Esophagus squamous epithelium (tissue), 5 donors: ENCODE measurements at places on chromosomes 11 and 22.

GRCh38 chr11:63511048-63511748 lies 5.3 kb downstream of the LGALS12 start:
- no peak for DNase-seq

- no peak for DNase-seq
Observed at GRCh38 chr11:62204430-62204829, 4.0 kb upstream of the SCGB2A1 start.

DNA sequence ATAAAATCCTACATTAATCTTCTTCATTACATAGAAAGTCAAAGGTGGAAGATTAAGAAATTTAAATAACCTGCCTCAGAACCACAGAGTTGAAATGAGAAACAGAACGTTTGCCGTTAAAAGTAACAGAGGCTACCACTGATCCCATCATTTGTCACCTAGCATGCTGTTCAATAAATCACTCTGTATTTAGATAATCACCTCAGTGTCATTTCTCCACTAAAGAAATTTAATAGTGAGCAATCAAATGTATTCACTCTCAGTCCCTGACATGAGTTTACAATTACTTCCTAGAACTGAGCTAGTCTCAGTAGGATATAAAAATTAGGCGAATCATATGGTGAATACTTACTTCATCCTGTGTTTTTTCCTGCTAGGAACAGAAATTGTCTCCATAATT lies 169.6 kb downstream of the MSANTD4 start:
- DNase-seq = no peak

- no peak for DNase-seq
Observed at GRCh38 chr11:112453601-112454577, 193.2 kb upstream of the PLET1 start.

DNA sequence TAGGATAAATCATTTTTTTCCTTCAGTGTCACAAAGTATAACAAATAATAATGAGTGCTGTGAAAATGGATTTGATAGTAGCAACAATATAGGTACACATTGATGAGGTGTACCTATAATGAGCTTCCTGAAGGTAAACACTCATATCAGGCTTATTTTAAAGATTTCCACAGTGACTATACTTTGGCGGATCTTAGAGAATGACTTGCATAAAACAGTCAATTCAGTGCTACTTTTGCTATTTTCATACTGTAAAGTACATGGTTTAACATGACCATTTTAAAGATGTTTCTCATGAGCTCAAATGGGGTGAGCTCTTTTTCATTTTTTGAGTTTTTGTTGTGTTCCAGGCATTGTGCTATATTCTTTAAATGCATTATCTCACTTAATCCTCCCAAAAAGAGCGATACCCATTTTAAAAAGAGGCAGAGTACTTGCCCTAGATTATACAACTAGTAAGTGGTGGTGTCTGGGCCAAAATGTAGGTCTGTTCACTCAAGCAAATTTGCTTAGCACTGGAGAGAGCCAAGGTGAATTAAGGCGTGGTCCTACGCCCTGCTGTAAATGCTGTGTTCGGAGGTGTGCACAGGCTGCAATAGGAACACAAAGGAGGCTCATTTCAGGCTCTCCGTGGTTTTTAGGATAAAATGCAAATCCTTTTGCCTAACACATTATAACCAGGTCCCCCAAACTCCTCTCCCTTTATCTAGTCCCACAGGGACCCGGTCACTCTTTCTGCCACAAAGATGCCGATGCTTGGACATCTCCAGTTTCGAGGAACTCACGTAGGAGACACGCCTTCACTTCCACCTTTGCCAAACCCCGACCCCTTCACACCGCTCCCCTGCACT lies 617 bp upstream of the ALKBH3 start:
- DNase-seq = no peak

DNA sequence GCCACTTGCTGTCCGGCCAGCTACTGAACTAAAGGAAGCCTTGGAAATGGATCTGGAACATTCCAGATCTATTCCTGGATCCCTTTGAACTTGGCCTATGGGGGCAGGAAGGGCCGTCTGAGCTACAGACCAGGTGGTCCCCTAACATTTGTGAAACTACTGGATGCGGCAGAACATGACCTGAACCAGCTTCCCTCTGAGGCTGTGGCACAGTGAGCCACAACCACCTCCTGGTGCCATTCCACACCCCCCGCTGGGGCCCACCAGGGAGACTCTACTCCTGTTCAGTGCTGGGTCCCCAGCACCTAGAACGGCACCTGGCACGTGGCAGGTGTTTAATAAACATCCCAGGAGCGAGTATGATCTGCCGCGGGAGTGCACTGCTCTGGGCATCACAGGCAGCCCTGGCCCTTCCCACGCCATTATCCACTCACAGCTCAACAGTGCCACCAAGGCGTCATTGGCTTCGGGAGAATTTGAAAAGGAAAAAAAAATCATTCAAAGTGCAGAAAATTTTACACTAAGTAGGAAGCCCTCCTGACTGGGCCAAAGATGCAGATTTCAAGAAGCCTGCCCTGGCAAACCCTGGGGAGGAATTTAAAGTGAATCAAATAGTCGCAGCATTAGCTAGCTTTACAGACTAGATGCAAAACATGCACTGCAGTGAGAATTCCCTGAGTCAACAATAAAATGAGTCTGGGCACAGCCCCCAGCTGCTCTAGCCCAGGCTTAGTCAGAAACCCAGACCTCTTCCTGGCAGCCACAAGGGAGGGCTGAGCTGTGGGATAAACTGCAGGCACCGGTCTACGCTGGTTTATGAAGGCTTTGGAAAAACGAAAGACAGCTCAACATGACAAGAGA lies 14.3 kb upstream of the EFCAB6 start:
- DNase-seq = no peak

GRCh38 chr11:116421529-116422185 lies 351.1 kb downstream of the BUD13 start:
- DNase-seq = no peak

GRCh38 chr11:12775955-12776354 lies 101.7 kb downstream of the TEAD1 start:
- DNase-seq = no peak

GRCh38 chr22:35592418-35592967 lies 24.6 kb downstream of the MB start:
- DNase-seq = no peak

DNA sequence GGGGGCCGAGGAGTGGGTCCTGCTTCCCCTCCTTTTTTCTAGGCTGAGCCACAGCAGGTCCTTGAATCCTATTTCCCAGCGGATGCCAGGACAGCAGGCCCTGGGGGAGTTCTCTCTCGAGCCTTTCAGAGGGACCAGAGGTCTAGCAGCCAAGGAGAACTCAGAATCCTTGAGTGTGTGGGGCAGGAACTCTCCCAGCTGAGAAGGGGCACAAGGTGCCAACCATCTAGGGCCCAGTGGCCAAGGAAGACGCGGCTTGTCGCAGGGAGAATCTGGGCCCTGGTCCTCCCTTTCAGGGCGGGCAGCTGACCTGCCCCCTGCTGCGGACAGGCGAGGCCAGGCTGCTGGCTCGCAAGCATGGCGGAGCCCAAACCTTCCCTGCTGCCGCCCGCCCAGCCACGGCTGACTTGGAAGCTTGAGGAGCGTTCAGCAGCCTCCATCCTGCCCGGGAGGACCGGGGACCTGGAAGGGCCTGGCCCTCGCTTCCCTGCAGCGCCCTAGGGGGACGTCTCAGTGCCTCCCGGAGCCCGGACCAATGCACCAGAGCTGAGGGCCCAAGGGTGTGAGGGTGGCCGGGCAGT lies 972 bp upstream of the TSSC4 start:
- no peak for DNase-seq

DNA sequence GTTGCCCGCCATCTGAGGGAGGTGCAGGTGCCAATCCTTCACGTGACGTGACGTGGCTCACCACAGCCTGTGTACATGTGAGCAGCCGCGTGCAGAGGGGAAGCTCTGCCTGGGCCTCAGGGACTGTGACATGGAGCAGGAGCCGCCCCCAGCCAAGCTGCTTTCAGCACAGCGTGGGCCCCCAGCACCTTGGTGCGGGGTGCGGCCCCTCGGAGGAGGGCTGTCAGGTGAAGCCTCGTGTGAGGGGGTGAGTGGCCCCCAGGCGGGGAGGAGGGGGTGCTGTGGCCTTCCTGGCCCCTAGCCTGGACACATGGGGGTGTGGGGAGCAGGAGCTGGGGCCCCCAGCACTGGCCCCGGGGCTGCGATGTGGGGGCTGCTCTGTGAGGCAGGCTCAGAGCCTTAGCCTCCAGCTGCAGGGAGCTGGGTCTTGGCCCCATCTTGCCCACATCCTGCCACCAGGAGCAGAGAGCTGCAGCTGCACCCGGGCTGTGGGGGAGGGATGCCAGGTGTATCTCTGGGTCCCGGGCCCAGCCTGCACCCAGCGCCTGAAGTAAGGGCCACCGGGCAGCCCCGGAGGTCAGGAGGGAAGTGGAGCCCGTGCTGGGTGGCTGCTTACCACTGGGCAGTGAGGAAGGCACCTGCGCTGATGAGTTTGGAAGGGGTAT lies at the start of gene ADORA2A:
TSS of gene ADORA2A (plus strand) at position 100 of the 665 bp plus-strand sequence. CDS start 5,806 bp downstream, outside the sequence.
- peak; percentile 54 for DNase-seq

DNA sequence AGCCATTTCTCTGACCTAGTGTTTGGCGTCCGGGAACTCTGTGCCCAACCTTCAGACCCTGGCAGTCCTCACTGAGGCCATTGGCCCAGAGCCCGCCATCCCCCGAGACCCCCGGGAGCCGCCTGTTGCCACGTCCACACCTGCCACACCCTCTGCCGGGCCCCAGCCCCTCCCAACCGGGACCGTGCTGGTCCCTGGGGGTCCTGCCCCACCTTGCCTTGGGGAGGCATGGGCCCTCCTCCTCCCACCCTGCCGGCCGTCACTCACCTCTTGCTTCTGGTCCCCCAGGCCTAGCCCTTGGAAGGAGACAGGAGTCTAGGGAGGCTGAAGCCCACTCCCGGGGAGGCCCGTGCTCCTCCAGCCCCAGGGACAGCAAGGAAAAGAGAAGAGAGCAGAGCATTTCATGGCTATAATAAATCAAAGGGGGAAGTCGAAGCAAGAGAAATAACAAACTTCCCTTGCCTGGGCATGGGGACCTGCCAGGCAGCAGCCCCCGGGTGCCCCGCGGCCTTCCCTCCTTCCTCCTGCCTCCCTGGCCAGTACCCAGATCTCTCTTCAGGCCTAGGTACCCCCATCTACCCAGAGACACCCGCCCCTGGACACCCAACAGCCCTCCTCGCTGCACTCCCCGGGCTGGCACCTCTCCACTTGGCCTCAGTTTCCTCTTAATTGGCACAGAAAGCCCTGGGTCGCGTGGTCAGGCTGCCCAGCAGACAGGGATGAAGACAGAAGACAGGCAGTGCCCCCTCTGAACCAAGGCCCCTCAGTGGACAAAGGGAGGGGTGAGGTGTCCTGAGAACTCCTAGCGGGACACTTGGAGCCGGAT lies 13.0 kb upstream of the SLC39A13 start:
- no peak for DNase-seq

DNA sequence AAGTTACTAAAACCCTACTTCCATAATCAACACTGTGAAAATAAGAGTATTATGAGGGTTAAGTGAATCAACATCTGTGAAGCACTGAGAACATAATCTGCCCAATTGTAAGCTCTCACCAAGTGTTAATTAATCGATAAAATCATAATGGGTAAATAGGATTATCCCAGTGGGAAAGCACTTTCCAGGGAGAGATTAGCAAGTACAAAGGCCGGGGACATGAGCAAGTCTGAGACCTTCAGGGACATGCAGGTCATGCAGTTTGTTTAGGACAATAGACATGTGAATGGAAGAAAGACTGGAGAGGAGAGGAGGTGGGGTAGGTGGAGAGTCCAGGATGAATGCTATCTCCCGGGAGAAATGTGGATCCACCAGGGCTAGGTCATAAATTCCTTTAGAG lies 57.8 kb upstream of the FIBIN start:
- no peak for DNase-seq

- DNase-seq = no peak
Observed at GRCh38 chr11:86162239-86162638, 82.3 kb upstream of the EED start.

GRCh38 chr11:67120881-67121710 lies 2.0 kb downstream of the KDM2A start:
- DNase-seq = no peak

GRCh38 chr22:22578702-22579424 lies 19.8 kb upstream of the PRAME start:
- DNase-seq = no peak

GRCh38 chr22:46239261-46240048 lies 10.6 kb downstream of the CDPF1 start:
- no peak for DNase-seq

DNA sequence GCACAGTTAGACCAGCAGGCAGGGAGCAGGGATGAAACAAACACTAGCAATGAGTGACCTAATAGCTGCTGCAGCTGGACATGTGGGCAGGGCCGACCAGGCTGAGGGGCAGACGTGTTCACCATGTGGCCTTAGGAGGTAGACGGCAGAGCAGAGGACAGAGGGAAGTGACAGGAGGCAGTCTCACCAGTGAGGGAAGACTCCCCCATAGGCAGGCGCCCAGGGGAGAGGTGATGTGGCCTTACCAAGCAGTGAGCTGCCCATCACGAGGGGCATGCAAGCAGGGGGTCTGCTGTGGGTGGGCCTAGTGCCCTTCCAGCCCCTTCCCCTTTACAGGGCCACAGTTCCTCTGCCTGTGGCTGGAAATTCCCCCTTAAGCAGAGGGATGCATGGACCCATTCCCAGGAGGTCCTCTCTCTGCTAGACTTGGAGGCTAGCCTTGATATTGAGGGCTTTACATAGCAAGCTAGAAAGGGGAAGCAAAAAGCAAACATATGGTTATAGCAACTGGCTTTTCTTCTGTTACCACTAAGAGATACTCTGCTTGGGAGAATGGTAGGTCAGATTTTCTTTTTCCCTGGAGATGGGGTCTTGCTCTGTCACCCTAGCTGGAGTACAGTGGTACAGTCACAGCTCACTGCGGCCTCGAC lies 67.6 kb downstream of the MPPED1 start:
- DNase-seq = no peak

- DNase-seq = no peak
Observed at GRCh38 chr11:18739685-18740084, 13.7 kb upstream of the IGSF22 start.

DNA sequence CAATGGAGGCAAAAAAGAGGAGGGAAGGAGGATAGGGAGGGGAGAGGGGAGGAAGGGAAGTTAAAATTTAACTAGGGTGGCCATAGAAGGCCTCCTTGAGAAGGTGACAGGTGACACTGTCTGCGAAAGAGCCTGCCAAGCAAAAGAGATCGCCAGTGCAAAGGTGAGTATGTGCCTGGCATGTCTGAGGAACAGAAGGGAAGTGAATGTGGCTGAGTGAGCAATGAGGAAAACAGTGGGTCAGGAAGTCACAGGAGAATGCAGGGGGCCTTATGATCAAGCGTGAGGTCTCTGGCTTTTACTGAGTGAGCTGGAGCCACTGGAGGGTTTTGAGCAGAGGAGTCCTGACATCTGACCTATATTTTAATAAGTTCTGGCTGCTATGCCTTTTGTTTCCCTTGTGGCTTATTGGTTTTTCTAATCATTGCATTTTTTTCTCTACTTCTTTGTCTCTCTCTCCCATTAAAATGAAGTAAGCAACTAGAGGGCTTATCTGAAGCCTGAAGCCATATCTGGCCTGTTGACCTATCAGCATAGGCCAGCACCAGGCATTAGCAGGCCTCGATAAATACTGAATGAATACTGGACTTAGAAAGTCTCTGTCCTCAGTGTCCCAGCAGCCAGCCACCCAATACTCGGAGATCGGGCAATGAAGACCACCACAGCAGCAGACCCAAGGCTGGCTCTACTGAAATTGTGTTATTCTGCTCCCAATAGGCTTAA lies 5.6 kb downstream of the AP1B1 start:
- DNase-seq = no peak

- DNase-seq = no peak
Observed at GRCh38 chr11:93032580-93032979, 63.1 kb downstream of the MTNR1B start.

- no peak for DNase-seq
Observed at GRCh38 chr22:20569059-20570058, 61.9 kb downstream of the MED15 start.
